Endothelial cell (in vitro differentiated cells): ENCODE measurements at places on chromosomes 3 and 15. TPM values are rescaled to one million over a fixed set of nuclear protein-coding genes. Genes with fewer than 3 reads are reported as not detected.

HRG gene
- not detected for total RNA-seq

EBLN2 gene
- 9.4 TPM for total RNA-seq

CLRN1 gene
- total RNA-seq = not detected

NDUFB4 gene
- 92.6 TPM for total RNA-seq
